ENCODE measurements at places on chromosomes 5 and 9. TPM values are rescaled to one million over a fixed set of nuclear protein-coding genes. Genes with fewer than 3 reads are reported as not detected.

Gene RNF208
- total RNA-seq = not detected

- no peak for DNase-seq
Measured at GRCh38 chr5:66856041-66856805, 260.0 kb downstream of the MAST4 start.

- DNase-seq = peak; percentile 51
Measured at GRCh38 chr5:133664422-133664821, 52.1 kb upstream of the FSTL4 start.

- no peak for DNase-seq
Measured at GRCh38 chr9:73515216-73515615, 363.6 kb downstream of the ANXA1 start.

GRCh38 chr9:116323012-116323411 lies 169.4 kb downstream of the PAPPA start:
- DNase-seq = no peak

DNA sequence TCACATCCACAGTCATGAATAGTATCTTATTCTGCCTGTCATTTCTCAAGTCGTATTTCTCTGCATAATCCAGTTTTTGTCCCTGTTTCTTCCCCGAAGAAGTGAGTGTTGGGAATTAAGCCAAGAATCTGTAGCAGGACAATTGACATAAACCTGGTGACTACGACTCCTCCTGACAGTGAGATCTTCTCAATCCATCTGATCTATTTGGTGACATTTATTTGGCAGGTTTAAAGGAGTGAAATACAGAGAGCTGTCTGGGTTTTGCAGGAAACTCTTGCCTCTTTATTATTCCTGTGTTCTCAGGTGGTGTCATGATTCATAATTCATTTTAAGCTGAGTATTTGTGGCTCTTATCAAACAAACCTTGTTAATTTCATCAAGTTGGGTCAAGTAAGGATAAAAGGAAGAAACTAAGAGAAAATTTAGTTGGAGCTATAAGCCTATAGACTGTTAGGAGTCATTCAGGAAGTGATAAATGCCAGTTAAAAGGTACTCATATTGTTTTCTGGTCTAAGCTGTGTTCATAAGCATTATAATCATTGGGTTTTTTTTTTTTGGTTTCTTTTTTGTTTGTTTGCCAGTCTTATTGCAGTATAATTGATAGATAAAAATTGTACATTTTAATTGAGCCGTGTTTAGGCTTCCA lies 95.9 kb upstream of the PCSK1 start:
- DNase-seq = no peak

- DNase-seq = no peak
Measured at GRCh38 chr5:135851186-135851914, 16.9 kb downstream of the SLC25A48 start.

DNA sequence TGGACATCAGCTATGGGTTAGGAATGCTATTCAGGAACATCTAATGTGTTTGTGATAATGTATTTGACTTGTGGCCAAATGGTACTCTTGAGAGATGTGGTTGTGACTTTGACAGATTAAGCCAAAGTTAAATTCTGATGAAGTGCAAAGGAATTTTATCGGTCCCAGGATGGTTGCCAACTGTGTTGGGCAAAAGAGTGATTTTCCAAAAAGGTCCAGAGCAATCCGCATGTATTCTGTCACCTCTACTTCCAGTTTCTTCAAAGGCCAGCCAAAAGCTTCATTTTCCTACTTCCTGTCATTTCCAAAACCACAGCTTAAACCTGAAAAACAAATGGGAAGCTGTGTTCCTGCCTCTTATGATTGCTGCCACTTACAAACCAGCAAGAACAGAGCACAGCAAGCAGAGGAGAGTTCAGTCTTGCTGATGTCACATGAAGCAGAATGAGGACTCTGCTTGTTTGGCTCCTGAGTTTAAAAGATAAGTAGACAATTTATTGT lies 59.8 kb downstream of the MARCHF3 start:
- DNase-seq = no peak

- no peak for DNase-seq
Measured at GRCh38 chr9:88508326-88508725, 26.7 kb upstream of the NXNL2 start.

DNA sequence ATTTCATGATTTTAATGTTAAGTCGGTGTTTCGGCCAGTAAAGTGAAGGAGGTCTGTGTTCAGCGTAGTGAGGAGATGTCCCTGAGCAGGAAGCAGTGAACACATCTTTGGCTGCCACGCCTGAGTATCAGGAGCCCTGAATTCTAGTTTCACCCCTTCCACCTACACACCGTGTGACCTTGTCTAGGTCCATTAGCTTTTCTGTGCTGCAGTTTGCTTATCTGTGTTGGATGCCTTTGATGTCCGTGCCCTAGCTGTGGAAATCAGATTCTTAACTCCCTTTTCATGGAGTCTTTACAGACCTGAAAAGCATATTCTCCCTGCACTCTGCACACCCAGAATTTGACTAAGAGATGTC lies 601 bp downstream of the FBXO38 start:
- DNase-seq = peak; percentile 7

DNA sequence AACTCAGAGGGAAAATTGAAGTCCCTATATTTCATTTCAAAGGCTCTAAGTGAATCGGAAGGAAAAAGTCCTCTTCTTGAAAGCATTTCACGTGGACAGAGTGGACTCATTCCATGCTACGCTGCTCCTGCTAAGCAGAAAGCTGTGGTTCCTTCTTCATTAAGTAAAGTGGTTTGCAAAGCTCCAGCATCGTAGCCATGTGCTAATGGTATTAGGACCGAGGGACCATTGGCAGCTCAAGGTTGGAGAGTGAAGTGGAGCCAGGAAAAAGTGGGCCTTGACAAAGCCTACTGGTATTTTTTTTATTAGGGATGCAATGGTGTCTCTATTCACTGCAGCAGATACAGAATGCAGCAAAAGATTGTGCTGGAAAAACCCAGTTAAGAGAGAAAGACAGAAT lies 16.4 kb upstream of the SEMA4D start:
- DNase-seq = no peak

Gene TCF7
- total RNA-seq = 2.0 TPM

Measured in renal cortical epithelial cell (primary cell).